ENCODE measurements at places on chromosomes 13 and 19.

- DNase-seq, result no peak
Measured at GRCh38 chr13:20161275-20161950, 561 bp upstream of the GJA3 start.

DNA sequence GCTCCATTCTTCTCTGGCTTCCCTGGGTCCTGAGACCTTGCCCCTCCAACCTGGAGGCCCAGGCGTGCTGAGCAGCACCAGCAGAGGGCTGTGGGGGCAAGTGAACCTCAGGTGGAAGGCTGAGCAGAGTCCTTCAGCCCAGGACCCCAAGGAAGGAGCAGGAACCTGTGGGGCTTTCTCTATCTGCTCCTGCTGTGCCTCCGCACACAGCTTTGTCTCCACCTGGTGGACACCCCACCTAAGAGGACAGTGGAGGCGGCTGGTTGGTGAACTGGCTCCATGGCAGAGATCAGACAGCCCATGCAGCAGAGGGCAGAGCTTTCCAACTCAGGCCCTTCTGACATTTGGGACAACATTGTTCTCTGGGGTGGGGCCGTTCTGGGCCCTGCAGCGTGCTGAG, 19.7 kb downstream of the ZFR2 start:
- no peak for DNase-seq

GRCh38 chr13:99228737-99229691, 28.4 kb downstream of the UBAC2 start:
- no peak for DNase-seq

- DNase-seq, result no peak
Measured at GRCh38 chr19:47447470-47448359, 24.0 kb downstream of the SLC8A2 start.

DNA sequence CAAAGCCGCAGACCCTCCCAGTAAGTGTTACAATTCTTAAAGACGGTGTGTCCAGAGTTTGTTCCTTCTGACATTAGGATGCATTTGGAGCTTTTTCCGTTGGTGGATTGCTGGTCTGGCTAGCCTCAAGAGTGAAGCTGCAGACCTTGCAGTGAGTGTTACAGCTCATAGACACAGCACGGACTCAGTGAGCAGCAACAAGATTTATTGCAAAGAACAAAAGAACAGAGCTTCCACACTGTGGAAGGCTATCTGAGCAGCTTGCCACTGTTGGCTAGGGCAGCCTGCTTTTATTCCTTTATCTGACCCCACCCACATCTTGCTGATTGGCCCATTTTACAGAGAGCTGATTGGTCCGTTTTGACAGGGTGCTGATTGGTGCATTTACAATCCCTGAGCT, 242.8 kb upstream of the SGCG start:
- no peak for DNase-seq

GRCh38 chr13:27264181-27264580, 6.4 kb upstream of the RASL11A start:
- no peak for DNase-seq

GRCh38 chr13:114099918-114100445, 32.4 kb downstream of the RASA3 start:
- DNase-seq, result no peak

- no peak for DNase-seq
Measured at GRCh38 chr19:36891768-36892357, 24.2 kb downstream of the ZNF829 start.

DNA sequence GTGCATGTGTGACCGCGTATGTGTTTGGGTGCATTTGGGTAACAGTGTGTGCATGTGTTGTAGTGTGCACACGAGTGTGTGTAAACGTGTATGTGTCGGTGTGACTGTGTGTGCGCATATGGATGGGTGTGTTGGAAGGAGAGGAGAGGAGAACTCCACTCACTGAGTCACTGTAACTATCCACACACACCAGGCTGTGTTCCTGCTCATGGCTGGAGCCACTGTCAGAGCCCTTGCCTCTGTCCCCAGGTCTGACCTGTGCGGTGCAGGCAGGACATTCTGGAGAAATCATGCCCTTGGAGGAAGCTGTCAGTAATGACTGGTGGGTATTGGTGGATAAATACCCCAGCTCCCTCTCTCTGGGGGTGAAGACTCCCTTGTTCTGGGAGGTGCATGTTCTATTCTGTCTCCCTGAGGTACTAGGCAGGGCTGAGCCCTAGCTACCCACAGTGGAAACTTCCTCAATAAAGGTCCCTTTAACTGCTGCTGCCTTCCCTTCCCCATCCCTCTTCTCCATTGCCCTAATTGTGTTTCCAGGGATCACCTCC, 48.4 kb downstream of the CYP4F22 start:
- no peak for DNase-seq

DNA sequence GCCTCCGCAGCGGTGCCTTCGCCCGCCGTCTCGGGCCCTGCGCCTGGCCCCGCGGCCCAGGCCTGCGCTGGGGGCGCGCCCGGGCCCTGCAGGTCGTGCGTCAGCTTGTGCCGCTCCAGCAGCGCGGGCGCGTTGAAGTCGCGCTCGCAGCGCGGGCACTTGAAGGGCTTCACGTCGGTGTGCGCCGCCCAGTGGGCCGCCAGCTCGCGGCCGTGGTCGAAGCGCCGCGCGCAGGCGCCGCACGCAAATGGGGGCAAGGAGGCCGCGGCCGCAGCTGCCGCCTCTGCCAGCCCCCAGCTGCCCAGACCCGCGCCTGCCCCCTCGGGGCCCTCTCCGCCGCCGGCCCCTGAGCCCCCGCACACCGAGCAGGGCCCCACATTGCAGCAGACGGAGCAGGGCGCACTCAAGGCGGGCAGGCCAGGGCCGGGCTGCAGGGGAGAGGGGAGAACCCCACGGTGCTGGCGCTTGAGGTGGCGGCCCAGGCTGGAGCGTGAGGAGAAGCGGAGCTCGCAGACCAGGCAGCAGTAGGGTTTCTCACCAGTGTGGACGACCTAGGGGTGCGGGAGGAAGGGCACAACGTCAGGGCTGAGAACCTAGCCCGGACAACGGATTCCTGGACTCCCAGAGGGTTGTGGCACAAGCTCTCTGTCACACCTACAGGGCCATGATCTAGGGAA, 6.1 kb downstream of the FIZ1 start:
- no peak for DNase-seq

GRCh38 chr13:109567315-109567714, 219.1 kb downstream of the IRS2 start:
- no peak for DNase-seq

GRCh38 chr13:93388701-93389100, 162.1 kb downstream of the GPC6 start:
- DNase-seq, result no peak

DNA sequence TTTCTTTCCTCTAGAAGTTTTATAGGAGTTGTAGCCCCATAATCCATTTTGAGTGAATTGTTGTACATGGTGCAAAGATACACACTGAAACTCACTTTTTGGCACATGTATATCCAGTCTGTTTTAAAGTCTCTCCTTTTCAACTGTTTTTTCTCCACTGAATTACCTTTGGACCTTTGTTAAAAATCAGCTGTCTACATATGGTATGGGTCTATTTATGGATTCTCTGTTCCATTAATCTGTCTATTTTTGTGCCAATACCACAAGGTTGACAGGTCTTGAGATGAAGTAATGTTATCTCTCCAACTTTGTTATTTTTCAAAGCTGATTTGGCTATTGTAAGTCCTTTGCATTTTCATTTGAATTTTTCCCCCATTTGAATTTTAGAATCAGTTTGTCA, 4.7 kb downstream of the HNRNPA1L2 start:
- DNase-seq, result no peak

- no peak for DNase-seq
Measured at GRCh38 chr13:93304868-93305613, 78.4 kb downstream of the GPC6 start.

DNA sequence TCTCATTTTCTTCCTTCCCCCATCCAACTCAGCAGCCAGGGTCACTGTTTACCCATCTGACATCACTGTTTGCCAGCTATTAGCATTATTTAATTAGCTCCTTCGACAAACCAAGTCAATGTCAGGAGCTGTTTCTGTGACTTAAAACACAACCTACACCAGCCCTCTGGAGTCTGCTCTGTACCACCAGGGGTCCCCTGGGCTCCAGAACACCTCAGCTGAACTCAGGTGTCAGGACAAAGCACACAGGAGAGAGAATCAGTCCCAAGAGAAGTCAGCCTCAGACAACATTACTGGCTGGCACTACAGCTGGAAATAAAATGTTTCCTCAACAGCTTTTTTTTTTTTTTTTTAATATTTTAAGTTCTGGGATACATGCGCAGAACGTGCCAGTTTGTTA, 45.1 kb downstream of the DCLK1 start:
- no peak for DNase-seq

GRCh38 chr19:2443785-2444182, 13.0 kb downstream of the LMNB2 start:
- no peak for DNase-seq

- DNase-seq, result no peak
Measured at GRCh38 chr13:103236213-103236612, 170.0 kb upstream of the SLC10A2 start.

DNA sequence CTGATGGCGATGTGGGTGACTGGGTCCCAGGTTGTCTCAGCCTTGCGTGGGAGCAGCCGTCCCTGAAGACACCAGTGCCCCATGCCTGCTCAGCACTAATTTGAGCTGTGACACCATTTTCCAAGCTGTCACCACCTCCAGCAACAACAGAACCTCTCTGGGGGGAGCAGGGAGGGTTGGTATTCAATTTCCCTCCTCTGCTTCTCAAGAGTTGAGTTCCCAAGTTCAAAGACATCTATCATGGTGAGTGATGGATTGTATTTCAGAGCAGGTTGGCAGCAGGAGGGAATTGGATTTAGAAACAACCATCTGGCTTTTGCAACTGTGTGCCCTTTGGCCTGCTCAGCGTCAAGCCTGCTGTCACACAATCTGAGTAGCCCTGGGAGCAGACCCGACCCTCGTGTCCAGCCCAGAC, 46.9 kb upstream of the UQCRFS1 start:
- no peak for DNase-seq

GRCh38 chr13:64505336-64505910, 2724.7 kb downstream of the PCDH9 start:
- peak; percentile 33 for DNase-seq

DNA sequence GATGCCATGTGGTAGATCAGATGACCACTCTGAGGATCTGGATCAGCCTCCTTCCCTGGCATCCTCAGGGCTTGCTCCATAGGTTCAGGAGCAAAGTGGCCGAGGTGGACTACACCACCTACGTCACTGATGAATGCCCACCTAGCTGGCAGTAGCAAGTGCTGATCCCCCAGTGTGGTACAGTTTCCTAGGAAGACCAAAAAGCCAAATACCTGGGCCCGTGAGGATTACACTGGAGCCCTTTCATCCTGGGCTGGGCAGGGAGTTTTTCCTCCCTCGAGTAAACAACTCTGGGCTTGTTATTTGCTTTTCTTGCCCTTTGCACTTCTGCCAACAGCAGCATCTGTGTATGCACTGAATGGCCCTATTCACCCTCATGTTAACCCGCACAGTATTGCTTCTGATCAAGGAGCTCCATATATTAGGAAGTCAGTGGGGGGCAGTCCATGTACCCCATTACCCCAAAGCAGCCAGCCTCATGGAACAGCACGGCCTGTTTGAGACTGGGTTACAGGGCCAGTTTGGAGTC, 3.3 kb upstream of the MYADM start:
- DNase-seq, result no peak

- peak; percentile 21 for DNase-seq
Measured at GRCh38 chr19:18208098-18208951, 4.5 kb upstream of the RAB3A start.

DNA sequence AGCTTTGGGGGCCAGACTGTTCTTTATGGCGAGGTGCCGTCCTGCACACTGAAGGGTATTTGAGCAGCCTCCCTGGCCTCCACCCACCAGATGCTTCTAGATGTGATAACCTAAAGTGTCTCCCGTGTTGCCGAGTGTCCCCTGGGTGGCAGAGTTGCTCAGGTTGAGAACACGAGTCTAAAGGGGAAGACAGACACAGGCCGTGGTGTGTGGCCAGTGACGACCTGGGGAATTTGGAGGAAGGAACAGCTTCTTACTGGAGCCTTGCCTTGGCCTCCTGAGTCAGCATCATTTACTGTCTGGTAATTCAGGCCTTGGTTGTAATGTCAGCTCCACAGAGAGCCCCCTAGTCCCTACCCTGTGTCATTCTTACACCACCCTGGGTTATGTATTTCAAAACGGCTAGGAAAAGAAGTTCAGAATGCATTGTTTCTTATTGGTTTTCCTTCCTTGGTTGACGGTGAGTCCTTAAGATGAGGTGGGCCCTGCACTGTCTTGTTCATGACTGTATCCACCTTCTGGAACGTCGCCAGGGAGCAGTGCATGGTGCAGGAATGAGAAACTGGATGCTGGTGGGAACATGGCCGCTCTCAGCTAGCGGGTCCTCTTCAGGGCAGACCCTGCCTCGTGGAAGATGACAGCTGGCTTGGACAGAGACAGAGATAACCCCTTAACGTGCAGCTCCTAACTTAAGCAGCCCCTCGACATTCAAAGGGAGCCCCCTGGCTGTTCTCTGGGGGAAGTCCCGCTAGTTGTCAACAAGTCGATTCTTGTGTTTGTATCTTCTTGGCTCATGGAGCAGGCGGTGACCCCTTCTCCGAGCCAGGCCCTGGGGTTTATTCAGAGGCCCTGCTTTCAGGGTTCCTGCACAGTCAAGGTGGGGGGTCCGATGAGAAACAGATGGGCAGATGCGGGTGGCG, 7.2 kb downstream of the SIN3B start:
- DNase-seq, result no peak

DNA sequence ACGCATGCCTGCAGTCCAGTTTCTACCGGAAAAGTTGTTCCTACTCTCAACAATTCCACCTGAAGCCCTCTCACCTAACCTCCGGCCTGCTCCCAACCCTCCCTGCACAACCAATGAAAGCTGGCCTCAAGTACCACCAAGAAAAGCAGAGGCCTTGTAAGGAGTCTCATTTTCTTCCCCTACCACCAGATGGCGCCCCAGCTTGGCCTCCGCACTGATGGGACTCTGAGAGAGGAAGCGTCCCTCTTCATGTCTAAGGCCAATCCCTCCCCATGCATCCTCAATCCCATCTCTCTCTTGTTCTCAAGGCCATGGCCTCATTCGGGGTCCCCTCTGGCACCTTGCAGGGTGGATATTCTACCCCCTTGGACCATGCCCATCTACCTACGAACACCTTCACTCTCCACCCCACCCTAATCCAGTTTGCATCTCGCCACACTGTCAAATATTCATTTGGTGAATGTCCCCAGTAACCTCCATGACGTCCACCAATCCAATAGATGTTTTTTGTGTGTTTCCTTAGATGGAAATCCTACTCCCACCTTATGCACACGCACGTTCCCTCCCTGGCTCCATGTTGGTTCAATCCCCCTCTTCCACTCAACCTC, 412.8 kb downstream of the ZNF536 start:
- DNase-seq, result peak; percentile 8

DNA sequence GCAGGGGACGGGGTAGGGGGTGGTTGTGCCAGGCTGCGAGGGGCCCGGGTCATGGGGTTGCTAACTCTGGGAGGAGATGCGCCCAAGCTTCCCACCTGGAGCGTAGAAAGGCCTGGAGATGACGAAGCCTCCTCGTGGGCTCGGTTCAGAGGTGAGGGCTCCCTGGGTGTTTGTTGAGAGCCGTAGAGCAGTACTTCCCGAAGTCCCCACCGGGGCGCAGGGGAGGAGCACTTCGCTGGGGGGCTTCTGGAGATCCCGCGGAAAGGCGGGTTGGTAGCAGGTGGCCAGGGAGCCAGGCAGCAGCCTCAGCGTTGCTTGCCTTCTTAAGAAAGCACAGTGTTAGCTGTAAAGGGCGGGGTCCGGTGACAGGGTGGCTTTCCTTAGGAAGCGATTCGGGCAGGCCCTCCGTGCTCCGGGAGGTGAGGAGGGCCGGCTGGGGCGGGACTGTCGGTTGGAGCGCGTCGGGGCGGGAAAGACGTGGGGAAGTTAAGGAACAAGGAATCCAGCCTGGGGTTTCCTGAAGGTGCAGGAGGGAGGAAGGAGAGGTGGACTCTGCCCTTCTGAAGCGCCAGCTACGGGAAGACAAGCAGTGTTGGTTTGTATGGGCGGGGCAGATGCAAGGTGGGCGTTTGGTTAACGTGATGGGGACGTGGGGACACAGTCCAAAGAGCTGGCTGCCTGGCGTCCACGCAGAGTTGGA, 3.3 kb downstream of the VSTM2B start:
- DNase-seq, result no peak

All from skin of body (tissue), 3 donors.